HFFc6 (cell line): ENCODE measurements at places on chromosomes 16 and 17. TPM values are rescaled to one million over a fixed set of nuclear protein-coding genes. Genes with fewer than 3 reads are reported as not detected.

Gene SPNS1
- 36.9 and 44.8 TPM in 2 replicates for total RNA-seq

DNA sequence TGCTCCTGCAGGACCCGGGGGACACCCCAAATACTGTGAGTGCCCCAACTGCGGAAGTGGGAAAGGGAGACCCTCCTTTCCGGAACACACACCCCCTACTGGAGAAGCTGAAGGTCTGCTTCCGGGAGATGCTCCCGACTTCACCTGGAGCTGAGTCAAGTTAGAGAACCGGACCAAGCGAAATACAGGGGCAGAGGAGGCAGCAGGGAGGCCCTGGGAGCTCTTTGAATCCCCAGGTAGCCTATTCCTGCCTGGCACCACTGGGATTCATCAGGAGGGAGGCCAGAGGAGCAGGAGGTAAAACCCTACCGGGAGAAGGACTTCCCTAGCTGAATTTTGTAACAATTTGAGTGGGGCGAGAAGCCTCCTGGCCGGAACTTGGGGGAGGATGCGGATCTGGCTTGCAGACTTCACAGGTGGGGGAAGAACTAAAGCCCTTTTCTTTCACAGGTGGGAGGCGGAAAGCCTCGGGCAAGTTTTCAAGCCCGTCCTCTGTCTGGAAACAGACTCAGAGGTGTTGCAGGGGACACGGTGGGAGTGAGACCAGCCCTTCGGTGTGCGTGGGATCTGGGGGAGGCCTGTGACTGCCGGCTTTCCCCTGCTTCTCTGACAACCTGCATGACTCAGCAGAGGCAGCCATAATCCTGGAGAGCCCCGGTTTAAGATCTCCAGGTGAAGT, 22.4 kb upstream of the TEKT1 start:
- H3K27ac ChIP-seq, result no peak overlapping the region
- no peak overlapping the region for H3K4me3 ChIP-seq
- no peaks in the 10 kb centered on the region for H3K36me3 ChIP-seq
- no peaks in the 10 kb centered on the region for H3K4me1 ChIP-seq

DNA sequence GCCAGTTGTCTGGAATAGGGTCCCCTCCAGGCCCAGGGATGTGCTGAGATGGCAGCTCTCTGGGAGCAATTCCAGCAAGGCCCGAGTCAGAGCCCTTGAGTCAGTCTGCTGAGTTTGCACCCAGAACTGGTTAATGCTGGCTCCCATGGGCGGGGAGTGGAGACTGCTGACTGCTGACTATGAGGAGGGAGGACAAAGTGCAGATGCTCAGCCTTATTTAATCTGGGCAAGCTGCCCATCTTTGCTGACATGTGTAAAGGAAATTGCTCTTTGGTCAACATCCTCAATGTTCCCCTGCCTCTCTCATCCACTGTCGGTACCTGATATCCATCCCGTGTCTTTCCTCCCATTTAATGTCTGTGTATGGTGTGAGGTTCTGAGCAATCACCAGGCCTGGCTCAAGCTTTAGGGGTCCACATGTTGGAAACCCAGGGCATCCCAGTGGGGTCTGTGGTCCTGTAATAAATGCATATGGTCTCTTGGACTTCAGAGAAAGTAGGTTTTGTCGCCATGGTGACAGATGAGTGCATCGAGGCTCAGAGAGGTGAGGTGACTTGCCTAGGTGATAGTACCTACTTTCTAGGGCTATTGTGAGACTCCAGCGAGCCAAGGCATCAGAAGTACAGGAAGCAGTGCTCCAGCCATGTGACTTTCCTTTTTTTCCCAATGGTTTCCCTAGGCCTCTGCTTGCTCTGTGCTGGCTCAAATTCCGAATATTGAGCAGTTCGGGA, 20.0 kb upstream of the RNF135 start:
- peaks cover 2% of the 10 kb centered on the region for H3K27me3 ChIP-seq
- H3K4me3 ChIP-seq, result no peak overlapping the region
- H3K4me1 ChIP-seq, result peaks cover 10% of the 10 kb centered on the region
- no peaks in the 10 kb centered on the region for H3K36me3 ChIP-seq
- no peak overlapping the region for H3K27ac ChIP-seq

Gene RNF40
- total RNA-seq, result 96.6 and 105 TPM in 2 replicates

DNA sequence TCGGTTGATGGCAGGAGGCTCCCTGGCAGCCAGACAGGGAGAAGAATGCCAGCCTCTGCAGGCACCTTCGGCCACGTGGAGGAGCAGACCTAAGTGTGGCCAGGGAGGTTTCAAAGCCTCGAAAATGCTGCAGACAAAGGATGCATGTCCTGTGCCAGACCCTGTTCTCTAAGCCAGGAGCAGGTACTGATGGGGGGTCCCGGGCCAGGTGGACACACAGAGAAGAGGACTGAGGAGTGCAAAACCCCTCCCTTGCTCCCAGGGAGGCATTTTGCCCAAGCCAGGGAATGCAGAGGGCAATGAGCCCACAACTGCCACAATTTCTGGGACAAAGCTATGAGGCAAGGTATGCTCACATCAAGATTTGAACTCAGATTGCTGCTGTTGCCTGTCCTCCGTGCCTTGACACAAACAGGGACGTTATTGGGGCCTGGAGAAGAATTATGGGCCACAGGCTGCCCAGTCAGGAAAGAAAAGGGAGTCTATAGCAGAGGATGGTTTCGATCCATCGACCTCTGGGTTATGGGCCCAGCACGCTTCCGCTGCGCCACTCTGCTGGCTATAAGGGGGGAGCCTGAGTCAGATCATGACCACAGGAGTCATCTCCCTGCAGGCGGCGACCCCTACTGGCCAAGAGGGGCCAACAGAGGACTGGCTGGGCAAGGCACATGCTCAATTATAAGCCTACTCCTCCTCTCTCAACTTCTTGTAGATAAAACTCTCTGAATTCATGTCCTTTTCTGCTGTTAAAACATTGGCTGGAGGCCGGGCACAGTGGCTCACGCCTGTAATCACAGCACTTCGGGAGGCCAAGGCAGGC, 25.1 kb upstream of the FOXK2 start:
- H3K4me3 ChIP-seq, result peak overlapping the region; percentile 51
- H3K36me3 ChIP-seq, result no peaks in the 10 kb centered on the region; the same call in 1 of the 2 replicates
- peaks cover 39% of the 10 kb centered on the region for H3K4me1 ChIP-seq
- H3K27me3 ChIP-seq, result peaks cover 10% of the 10 kb centered on the region
- peak; percentile 99 for DNase-seq

DNA sequence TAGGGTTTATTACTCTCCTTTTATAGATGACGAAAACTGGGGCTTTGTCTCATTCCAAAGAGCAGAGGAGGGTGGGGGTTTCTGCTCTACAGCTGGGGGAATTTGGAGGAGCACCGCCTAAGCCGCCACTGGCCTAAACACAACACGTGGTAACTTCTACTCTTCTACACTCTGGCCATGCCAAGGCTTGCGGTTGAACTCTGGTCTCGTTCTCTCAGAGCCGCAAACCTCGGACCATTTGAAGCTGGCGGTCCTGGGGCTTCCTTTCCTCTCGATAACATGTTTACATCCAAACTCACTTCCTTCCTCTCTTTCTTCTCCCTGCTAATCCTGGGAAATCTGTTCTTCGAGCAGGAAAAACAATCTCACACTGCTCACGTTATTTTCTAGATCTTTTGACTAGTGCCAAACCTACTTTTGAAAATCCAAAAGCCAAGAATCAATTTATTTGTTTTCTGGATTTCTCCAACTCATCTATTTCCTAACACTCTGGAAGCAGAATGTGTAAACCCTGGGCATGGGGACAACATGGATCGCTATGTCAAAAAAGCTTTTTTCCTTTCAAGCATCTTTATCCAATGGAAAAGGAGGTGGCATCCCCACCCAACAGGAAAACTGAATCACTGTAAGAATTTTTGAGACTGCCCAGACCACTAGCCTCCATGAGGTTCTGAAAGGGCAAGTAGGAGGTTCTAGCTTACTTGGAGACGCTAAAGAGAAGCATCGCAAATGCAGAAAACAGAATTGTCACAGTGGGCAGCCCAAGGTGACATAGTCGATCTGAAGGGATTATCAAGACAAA, 13.6 kb upstream of the EEF2K start:
- H3K27me3 ChIP-seq, result peaks cover 4% of the 10 kb centered on the region
- peak; percentile 68 for DNase-seq
- H3K36me3 ChIP-seq, result no peaks in the 10 kb centered on the region
- peak overlapping the region; percentile 96 for H3K4me3 ChIP-seq

GRCh38 chr16:29126616-29127015, 141.8 kb downstream of the LAT start:
- peaks cover 22% of the 10 kb centered on the region for H3K27me3 ChIP-seq
- DNase-seq, result no peak
- no peak overlapping the region for H3K4me3 ChIP-seq
